ENCODE measurements at places on chromosomes 6 and 20.

- DNase-seq = no peak
Observed at GRCh38 chr6:71579902-71580301, 291.3 kb downstream of the OGFRL1 start.

DNA sequence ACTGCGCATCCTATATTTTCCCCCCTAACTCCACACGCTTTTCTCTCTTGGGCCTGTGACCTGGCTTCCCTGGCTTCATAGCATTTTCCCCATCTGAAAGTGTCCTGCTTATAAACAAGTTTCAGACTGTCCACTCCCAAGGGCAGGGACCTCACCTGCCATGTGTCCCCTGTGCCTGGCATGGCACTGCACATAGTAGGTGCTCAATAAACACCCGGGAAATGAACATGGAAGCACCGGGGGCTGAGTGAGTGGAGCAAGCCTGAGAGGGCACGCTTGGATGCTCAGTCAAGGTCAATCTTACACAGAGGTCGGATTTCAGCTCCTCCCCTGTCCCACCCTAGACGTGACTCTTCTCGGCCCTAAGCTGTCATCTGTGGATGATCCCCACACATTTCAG lies 96.9 kb downstream of the NFATC2 start:
- no peak for DNase-seq

- peak; percentile 59 for DNase-seq
Observed at GRCh38 chr20:13325033-13325432, 104.0 kb downstream of the ISM1 start.

GRCh38 chr6:128598571-128598970 lies 78.2 kb upstream of the PTPRK start:
- no peak for DNase-seq

GRCh38 chr20:10790013-10790412 lies 116.2 kb upstream of the JAG1 start:
- no peak for DNase-seq

- no peak for DNase-seq
Observed at GRCh38 chr20:33015700-33016580, 8.4 kb downstream of the BPIFB2 start.

- peak; percentile 23 for DNase-seq
Observed at GRCh38 chr6:169978615-169979161, 227.3 kb downstream of the ERMARD start.

DNA sequence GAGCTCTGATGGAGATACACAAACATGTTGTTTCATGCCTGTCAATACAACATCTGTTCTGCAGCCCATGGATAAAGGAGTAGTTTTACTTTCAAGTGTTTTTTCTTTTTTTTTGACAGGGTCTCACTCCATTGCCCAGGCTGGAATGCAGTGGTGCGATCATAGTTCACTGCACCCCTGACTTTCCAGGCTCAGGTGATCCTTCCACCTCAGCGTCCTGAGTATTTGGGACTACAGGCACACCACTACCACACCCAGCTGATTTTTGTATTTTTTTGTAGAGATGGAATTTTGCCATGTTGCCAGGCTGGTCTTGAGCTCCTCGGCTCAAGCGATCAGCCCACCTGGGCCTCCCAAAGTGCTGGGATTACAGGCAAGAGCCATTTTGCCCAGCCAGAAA lies 97.0 kb downstream of the SMAP1 start:
- no peak for DNase-seq

- no peak for DNase-seq
Observed at GRCh38 chr6:42787063-42787472, 5.2 kb downstream of the BICRAL start.

Data from fibroblast of villous mesenchyme (primary cell).